ENCODE measurements at places on chromosomes 13 and 19.

DNA sequence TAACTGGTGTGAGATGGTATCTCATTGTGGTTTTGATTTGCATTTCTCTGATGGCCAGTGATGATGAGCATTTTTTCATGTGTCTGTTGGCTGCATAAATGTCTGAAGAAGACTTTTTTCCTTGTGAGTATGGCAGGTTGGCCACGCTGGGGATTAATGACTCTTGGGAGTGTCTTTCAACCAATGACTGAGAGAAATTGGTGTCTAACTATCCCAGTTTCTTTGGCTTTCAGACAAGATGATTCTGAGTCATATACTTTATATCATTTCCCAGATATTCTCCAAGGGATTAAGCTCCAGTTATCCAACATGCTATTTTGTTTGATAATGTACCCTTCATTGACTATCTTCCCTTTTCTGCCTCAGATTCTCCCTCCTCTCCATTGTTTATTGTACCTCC lies 35.5 kb upstream of the CSNK1A1L start:
- no peak for DNase-seq

- DNase-seq, result no peak
Measured at GRCh38 chr13:29260684-29261083, 334.8 kb downstream of the SLC7A1 start.

- DNase-seq, result no peak
Measured at GRCh38 chr13:51714663-51715168, 89.2 kb downstream of the DHRS12 start.

- no peak for DNase-seq
Measured at GRCh38 chr19:2942928-2943640, 1.7 kb downstream of the ZNF77 start.

- peak; percentile 86 for DNase-seq
Measured at GRCh38 chr13:113105032-113105920, at the start of gene F7. Gene F7 (plus strand): TSS chr13:113105791. CDS start chr13:113105842, 51 bp downstream.

- DNase-seq, result no peak
Measured at GRCh38 chr19:5977222-5977784, 637 bp downstream of the RANBP3 start.

GRCh38 chr13:109803825-109804224 lies 17.4 kb upstream of the IRS2 start:
- DNase-seq, result no peak

DNA sequence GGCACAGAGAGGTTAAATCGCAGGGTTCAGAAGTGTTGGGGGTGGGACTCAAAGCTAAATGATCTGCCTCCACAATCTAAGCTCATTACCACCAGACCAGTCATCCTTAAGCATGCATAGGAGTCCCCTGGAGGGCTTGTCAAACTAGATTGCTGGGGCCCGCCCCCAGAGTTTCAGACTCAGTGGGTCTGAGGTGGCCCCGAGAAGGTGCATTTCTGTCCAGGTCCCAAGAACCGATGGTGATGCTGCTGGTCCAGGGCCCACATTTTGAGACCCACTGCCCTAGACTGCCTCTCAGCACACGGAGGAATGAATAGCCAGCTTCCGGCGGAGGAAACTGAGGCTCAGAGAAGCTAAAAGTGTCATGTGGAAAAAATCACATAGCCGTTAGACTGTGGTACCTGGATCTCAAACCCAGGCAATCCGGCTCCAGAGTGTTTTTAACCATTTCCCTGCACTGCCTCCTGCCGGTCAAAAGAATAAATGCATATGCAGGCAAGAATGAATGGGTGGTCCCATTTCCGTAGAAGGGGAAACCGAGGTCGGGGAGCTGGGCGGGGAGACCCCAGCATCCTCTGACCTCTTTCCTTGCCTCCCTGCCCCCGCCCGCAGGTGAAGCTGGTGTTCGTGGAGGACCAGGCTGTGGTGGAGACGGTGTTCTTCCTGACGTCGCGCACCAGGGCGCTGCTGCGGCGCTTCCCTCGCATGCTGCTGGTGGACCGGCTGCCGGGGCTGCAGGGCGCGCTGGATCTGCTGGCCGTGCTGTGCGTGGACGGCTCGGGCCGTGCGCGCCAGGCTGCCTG lies 23.8 kb downstream of the ZSWIM9 start:
- no peak for DNase-seq

- DNase-seq, result no peak
Measured at GRCh38 chr19:47241919-47242577, 11.0 kb upstream of the BBC3 start.

DNA sequence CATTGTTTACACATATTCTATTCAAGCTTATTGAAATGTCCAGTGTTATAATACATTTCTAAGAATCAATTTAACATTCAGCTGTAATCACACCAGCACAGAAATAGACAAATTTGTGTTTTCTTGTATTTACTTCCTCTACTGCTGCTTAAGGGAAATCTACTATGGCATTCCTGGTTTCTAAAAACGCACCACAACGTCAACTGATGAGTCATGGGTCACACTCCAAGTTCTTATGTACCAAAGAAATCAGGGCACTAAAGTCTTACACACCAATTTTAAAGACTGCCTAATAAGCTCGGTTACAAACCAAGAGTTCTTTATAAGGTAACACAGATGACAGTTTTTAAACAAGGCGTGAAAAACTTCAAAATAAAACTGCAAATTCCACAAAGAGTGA lies 13.2 kb downstream of the LNX2 start:
- DNase-seq, result no peak

GRCh38 chr19:13961826-13962698 lies 9.8 kb downstream of the DCAF15 start:
- no peak for DNase-seq

DNA sequence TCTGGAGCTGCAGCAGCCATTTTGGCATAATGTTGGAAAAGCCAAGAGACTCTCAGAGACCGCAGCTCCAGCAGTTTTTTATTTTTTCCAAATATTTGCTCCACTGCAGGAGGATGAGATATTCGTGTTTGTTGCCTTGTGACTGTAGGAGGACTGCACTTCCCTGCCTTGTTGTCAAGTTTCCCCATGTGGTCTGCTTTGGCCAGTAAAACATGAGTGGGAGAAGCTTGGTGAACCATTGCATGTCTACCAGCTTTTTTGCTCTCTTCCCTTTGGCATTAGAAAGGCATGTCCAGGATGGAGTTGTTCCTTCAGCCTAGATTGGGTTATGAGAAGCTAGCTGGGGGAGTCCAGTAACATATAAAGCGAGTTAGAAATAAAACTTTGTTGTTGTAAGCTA lies 47.7 kb upstream of the ALOX5AP start:
- no peak for DNase-seq

- DNase-seq, result no peak
Measured at GRCh38 chr13:97100821-97101220, 106.5 kb upstream of the OXGR1 start.

DNA sequence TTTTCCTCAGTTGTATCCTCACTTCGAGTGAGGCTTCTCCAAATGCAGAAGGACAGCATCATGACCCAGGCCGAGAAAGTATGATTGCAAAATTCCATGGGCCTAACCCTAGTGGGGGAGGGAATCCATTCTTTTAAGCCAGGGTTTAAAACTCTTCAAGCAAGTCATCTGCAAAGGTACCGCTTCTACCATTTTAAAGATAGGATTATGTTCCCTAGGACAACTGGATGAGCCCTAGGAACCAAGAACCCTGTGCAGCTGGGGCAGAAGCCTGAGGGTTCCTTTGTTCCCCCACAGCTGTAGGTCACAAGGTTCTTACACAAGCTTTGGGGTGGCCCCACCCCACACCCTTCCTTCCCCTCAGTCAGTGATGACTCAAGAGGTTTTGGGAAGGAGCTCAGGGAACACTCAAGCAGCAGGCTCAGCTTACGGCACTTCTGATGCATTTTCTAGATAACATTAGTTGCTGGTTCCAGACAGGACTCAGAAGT lies 13.5 kb downstream of the ARL11 start:
- DNase-seq, result no peak

DNA sequence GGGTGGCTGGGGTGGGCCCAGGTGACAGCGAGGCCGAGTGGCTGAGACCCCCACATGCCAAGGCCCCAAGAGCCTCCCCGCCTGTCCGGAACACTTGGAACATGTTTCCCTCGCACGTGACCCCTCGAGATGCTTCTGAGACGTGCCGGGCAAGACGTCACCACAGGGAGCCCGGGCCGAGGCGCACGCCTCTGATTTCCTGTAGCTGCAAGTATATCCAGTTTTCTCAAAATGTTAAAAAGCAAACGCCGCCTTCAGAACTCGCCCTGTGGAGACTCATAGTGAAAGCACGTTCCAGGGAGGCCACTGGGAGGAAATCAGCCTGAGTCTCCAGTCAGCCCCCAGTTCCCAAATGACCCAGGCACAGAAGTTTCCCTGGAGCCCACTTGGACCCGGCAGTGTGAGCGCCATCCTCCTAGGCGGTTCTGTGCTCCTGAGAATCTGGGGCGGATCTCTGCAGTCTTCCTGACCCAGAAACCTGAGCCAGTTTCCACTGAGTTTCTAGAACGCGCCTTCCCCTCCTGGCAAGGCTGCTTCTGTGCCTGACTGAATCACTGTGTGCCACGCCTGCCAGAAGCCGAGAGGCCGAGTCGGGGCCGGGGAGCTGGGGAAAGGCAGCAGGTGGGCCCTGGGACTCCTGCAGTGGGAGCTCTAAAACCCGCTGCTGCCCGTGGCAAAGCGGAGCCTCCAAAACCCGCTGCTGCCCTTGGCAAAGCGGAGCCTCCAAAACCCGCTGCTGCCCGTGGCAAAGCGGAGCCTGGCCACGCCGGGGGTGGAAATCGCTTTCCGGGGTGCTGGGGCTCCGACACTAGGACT lies 179.3 kb downstream of the KDM4B start:
- DNase-seq, result no peak

DNA sequence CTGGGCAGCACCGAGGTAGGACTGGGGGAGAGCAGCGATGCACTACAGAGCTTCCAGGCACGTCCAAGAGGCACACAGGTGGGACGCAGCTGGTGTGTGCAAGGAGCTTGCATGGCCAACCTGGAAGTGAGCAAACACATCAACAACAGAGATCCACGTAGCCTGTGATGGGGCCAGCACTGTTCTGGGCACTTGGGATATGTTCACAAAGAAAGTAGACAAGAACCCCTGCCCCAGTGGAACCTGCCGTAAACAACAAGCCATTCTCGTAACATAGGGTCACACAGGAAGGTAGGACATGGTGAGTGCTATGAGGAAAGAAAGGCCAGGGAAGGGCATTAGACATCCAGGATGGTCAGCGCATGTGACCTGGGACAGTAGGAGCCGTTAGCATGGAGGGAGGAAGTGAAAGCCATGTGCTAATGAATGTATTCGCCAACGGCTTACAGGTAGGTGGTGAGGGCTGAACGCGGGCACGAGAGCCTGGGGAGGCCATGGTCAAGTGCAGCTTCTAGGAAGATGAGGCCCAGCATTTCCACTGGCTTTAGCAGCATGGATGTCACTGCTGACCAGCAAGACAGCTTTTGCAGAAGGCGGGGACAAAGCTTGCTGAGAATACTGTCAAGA lies 105.5 kb downstream of the TEX26 start:
- no peak for DNase-seq

GRCh38 chr19:50563597-50563996 lies 4.6 kb downstream of the LRRC4B start:
- no peak for DNase-seq

DNA sequence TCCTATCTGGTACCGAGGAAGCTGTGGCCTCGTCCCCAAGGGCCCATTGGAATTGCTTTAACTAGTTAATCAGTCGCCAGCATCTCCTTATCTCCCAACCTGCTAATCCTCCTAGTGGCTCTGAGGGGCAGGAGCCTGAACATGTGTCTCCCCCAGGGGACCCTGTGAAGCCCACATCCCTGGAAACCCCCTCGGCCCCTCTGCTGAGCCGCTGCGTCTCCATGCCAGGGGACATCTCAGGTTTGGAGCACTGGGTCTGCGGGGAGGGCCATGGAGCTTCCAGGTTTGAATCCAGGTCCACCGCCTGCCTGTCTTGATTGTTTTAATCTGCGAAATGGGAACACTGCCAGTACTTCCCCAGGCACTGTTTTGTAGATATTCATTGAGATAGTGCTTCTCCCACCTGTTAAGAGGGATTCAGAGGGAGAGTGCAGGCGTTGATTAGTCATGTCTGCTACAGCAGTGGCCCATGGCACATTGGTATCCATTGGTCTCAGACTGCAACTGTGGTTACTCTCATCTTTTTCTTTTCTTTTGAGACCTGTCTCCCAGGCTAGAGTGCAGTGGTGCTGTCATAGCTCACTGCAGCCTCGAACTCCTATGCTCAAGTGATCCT lies 6.4 kb downstream of the PNPLA6 start:
- no peak for DNase-seq

DNA sequence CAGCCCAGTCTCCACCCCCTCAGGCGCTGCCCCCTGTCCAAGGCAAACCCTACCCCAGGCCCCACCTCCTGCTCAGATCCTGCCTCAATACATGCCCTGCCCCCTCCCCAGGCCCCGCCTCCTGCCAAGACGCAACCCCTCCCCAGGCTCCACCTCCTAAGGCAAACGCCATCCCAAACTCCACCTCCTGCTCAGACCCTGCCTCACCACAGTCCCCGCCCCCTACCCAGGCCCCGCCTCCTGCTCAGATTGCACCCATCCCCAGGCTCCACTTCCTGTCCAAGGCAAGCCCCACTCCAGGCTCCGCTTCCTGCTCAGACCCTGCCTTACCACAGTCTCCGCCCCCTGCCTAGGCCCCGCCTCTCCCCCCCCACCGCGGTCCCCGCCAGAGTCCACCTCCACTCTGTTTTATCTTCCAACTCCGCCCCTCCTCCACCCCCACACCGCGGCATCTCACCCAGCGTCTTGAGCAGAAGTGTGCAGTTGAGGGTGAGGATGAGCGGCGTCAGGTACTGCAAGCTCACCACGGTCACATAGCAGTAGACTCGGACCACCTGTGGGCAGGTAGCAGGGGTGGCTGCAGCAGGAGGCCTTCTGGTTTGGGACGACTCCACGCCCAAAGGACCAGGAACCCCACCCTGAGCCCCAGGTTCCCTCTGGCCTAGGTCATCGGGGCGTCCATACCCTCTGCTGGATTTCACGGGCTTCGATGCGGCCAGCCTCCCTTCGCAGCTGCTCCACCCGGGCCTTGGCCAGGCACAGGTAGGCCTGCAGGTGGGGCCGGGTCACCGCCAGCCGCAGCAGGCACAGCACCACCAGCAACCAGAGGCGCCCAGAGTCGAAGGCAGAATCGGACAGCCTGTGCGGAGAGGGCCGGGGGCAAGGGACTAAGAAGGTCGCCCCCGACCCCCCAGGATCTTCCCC lies 17.7 kb downstream of the TMEM161A start:
- peak; percentile 98 for DNase-seq

GRCh38 chr19:35353635-35354034 lies 4.6 kb upstream of the FFAR3 start:
- no peak for DNase-seq
